AML-193 (cell line): ENCODE measurements at places on chromosomes 4 and X.

DNA sequence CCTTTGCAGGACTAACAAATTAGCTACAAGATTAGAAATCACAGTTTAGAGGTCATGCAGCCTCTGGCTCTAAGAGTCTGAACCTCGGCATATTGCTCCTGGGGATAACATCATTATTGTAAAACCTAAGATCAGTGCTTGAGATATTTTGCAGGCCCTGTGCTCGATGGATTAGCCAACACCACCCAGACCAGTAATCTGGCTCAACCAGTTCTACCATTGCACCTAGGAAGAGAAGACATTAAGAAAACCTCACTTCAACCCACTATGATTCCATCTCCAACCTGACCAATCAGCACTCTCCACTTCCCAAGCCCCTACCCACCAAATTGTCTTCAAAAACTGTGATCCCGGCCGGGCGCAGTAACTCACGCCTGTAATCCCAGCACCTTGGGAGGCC is 43.6 kb downstream of the WFS1 start:
- no peak for DNase-seq

DNA sequence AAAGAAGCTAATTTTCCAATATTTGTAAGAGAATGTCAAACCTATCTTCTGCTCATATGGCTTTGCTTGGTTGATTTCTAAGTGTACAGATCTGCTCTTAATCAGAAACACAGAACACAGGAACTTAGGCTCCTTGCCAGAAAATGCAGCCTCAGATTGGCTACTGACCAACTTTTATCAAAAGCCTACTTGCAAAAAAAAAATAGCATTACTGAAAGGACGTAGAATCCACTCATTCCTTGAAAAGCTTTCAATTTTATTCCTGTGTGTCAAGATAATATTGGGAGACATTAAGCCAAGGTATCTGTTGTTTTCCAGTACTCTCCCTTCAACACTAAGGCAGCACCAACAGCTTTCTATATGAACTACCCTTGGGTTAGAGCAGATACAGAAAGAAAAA is 127.6 kb upstream of the INTU start:
- no peak for DNase-seq

- no peak for DNase-seq
These were observed 4.9 kb upstream of the SHISA3 start for GRCh38 chr4:42392436-42392835.

GRCh38 chr4:155795991-155796390 is 37.2 kb downstream of the GUCY1B1 start:
- peak; percentile 11 for DNase-seq

- DNase-seq, result no peak
These were observed 230.1 kb downstream of the SHROOM3 start for GRCh38 chr4:76665153-76665552.

DNA sequence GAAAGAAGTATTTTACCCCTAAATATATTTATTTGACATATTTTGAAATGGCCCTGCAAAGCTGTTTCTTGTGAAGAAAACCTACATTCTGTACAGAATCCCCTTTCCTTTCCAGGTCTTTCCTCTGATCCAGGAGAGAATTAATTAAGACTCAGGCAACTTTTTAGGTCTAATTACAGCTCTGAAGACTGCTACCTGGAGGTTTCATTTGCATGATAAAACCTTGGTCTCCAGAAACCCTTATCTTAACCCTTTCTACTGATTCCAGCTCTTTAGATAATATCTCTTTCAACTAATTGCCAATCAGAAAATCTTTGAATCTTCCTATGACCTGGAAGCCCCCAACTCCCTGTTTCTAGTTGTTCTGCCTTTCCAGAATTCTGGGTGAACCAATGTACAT is 224.0 kb downstream of the FAM47A start:
- no peak for DNase-seq

DNA sequence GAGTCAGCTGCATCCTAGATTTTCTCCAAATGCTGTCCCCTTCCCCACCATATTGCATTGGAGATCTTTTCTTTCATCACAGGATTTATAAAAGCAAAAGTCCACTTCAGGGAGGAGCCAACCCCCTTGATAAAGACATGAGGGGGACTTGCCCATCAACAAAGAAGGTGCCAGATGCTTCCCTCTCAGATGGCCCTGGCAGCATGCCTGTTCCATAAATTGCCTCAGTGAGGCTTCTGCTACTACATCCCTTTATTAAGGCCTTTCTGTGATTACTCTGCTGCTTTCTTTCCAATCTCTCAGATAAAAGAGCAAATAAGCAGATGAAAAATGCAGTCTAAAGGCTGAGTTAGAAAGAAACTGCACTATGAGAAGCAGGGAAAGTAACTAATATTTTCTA is 511.6 kb downstream of the PACRGL start:
- no peak for DNase-seq

DNA sequence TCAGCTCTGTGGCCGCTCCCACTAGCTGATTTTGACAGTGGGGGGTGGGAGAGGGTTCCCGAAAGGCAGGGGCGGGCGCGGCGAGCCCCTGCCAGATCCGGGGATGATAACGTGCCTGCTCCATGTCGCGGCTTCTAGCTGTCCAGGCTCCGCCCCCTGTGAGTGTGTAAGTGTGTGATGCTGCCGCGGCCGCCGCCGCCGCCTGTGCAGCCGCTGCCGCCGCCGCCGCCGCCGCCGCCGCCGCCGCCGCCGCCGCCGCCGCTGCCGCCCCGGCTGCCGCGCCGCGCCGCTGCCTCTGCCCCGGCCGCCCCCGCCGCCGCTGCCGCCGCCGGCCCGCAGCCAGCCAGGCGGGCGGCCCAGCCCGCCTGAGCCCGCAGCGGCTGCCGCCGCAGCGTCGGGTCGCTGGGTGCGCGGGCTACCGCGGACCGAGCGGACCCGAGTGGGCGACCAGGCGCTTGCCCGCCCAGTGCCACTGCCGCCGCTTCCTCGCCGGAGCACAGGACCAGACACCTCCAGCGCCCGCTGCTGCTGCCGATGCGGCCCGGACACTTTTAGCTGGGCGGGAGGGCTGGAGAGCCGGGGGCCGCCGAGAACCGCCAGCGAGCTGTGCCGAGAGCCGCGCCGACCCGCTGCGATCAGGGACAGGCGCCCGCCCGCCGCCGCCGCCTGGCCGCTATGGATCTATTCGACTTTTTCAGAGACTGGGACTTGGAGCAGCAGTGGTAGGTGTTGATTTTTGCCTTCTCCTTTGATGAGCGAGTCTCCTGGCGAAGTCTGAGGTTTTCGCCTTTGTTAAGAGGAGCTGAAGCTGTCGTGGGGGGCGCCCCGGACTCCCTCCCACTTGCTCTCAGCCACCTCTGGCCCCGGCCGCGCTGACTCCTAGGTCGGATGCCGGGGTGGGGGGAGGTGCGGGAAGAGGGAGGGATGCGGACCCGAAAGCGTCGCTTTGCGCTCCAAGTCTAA is at the start of gene AFF2:
AFF2 (plus strand) TSS at position 195 of the 963 bp plus-strand sequence; CDS start at position 676, 481 bp downstream.
- DNase-seq, result peak; percentile 38

GRCh38 chr4:151646322-151646721 is 114.5 kb downstream of the GATB start:
- no peak for DNase-seq

- no peak for DNase-seq
These were observed 200.6 kb upstream of the LDB2 start for GRCh38 chr4:17098996-17099395.

GRCh38 chr4:5892323-5893003 is 423 bp downstream of the CRMP1 start:
- DNase-seq, result no peak

GRCh38 chr4:61374447-61374891 is 174.3 kb downstream of the ADGRL3 start:
- DNase-seq, result no peak

DNA sequence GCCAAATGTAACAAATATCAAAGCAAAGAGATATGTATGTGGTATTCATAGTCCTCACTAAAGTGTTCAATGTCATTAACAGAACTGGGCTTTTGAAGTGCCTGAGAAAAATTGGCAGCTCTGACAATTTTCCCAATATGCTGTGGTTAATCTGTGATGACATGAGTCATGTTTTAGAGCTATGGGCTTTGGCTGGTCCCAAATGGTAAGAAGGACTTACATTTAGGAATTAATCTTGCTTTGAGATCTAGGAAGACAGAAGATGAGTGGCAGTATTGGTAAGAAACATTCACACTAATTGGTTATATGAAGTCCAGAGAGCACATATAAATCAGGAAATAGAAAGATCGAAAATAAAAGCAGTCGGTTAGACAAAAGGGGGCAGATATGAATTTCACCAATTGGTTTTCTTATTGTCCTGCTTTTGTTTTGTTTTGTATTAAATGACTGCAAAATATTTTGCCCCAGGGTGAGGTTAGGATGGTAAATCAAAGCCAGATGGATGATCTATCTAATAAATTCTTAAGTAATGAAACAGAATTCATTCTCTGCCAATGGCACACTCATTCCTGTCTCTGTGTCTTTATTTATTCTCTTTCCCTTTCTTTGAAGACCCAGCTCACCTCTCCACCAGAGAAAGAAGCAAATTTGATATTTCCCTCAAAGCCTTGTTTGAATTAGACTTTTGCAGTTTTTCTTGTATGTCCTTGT is 993.1 kb downstream of the RPA4 start:
- no peak for DNase-seq

DNA sequence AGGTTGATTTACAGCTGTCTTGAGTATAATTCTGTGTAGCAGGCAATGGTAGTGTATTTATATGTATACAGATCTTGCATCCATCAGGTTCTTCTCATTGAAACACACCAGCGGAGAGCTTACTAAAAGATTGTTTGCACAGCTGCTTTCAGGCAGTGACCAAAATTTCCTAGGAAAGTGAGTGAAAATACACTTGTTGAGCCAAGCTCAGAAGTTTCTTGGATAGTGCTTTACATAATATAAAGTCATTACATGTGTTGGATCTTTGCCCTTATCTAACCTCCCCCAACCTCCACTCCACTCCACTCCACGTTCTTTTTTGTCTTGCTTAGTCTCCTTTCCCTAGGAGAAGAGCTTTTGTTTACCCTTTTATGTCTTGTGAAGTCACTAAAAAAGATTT is 34.1 kb downstream of the CNKSR2 start:
- no peak for DNase-seq

GRCh38 chr4:166822386-166822785 is 411.9 kb downstream of the SPOCK3 start:
- no peak for DNase-seq

DNA sequence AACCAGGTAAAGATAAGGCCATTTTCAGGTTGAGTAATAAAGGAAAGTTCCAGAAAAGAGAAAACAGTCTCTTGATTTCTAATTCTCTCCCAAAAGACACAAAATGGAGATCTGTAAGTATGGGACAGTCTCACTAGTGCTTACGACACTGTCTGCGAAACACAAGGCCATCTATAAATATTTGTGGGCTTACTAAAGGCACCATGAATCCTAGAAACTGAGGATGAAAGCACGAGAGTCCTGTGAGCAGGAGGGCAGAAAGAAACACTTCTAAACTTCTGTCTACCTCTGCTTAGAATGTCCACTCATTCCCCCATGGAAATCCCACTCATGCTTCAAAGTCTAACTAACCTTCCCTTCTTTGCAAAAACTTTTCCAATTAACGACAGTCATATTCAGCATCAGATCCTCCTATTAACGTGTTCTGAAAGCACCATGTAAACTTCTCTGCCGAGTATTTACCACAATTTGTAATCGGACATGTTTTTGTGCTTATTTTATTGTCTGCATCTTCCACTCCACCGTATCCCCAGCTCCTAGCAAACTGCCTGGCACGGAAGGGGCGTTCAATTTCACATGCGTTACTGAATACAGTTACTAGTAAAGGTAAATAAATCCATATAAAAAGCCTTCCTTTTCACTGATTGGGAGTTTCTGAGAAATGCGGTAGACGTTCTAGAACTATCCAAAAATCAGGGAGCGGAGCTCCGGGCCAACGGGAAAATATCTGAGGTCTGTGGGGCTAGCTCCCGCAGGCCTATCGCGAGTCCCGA is 665 bp downstream of the PSMD10 start:
- DNase-seq, result no peak

GRCh38 chrX:155143959-155144548 is 72.2 kb upstream of the VBP1 start:
- DNase-seq, result no peak

DNA sequence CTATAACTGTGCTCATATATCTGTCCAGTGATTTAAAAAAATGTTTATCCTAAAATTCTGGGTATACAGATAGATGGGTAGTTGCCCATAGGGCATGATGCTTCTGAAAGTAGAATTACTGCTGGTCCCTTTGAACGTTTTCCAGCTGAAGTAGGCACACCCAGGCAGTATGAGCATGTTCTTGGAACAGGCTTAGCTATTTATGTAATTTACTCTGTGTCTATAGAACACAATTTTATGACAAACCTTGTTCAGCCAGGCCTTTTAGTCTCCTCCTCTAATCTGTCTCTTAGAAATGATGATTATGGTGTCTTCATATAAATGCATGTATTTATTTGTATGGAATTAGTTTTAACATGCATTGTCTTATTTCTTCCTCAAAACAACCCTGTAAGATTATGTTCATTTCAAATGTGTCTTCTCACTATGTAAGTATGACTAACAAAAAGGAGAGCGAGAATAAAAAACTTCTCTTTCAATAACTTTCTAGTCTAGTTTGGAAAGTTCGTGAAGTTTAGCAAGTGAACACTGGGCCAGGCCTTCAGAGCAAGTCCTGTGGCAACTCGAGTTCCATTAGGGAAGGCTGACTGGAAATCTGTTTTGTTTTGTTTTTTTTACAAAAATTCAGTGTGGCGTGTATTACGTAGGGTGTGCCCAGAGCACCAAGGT is 142.0 kb downstream of the AFF1 start:
- no peak for DNase-seq

DNA sequence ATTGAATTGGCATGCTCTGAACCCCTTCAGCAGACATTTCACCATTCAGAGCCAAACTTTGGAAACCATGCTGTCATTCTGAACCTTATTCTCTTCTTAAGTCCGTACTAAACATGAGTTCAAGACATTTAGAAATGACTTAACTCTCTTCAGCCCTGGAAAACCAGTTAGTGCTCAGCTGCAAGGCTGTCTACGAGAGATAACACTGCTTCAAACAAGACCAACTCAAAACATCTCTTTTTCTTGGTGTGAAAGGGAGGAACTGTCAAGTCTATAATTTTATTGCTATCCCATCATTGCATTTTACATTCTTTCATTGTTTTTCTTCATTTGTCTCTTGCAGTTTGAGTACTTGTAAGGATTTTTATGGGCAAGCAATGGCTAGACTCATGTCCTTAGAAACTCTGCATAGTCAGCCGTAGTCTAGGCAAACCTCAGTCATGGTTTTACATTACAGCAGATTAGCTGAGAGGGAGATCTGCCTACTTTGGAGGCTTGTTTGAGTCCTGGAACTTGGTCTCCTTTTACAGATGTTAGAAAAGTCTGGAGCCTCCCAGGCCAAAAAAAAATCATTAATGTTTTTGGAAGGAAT is 120.6 kb upstream of the JADE1 start:
- DNase-seq, result no peak
